ENCODE measurements at places on chromosomes 1 and 21.

DNA sequence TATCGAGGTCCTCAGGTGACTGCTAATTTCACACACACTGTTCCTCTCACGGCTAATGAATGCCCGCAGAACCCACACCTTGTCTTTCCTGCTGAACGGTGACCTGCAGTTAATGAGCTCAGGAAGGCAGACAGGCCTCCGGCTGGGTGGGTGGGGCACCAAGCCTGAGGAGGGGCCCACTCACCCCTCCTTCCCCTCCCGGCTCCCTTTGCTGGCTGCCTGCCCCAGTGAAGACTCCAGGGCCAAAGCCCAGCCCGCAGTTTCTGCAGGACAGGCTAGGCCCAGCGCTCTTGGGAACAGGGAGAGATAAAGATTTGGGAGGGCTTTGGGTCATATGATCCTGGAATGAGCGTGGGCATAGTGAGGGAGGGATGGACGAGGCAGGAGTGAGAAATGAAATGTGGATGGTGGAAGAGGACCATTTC lies 26.4 kb downstream of the FOXO6 start:
- no peak for DNase-seq

- DNase-seq, result no peak
These were observed 383.4 kb downstream of the USP25 start for GRCh38 chr21:16113052-16113715.

- DNase-seq, result peak; percentile 66
These were observed 153.4 kb downstream of the ETS2 start for GRCh38 chr21:38958940-38959691.

DNA sequence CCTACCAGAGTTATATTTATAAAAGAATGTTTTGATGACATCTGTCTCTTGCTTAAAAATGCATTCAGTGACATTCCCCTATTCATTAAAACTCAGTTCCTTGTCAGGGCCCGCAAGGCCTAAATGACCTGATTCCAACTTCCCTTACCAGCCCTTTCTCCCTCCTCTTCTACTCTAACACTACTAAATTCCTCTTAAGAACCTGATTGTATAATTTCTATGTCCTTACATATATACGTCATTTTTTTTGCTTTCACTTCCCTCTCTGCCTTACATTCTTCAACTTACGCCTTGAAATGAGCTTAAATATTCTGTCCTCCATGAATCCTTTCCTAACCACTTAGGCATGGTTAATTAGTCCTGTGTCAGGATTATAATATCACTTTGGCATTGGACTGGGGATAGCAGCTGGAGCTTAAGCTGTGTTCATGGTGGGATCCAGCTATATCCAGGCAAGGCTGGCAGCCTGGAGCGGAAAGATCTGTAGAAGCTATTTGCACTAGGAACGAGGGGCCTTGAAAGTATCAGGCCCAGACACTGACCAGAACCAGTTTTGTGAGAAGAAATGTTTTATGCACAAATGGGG lies 360.2 kb upstream of the PTBP2 start:
- no peak for DNase-seq

- no peak for DNase-seq
These were observed 14.1 kb downstream of the CDA start for GRCh38 chr1:20602851-20603450.

DNA sequence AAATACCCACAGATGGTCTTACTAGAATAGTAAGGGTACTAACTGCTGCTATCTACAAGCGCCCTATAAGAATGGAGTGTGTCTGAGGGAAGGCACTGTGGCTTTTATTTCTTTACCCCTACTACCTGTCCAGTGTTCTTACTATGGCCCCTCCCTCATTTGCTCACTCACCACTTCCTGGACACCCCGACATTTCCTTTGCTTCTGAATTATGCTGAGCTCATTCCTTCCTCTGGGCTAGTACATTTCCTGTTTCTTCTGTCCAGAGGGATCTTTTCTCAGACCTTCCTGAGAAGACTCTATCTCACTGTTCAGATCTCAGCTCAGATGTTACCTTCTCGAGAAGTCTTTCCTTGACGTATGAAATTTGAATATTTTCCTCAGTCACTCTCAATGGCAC lies 192.1 kb upstream of the DAB1 start:
- no peak for DNase-seq

DNA sequence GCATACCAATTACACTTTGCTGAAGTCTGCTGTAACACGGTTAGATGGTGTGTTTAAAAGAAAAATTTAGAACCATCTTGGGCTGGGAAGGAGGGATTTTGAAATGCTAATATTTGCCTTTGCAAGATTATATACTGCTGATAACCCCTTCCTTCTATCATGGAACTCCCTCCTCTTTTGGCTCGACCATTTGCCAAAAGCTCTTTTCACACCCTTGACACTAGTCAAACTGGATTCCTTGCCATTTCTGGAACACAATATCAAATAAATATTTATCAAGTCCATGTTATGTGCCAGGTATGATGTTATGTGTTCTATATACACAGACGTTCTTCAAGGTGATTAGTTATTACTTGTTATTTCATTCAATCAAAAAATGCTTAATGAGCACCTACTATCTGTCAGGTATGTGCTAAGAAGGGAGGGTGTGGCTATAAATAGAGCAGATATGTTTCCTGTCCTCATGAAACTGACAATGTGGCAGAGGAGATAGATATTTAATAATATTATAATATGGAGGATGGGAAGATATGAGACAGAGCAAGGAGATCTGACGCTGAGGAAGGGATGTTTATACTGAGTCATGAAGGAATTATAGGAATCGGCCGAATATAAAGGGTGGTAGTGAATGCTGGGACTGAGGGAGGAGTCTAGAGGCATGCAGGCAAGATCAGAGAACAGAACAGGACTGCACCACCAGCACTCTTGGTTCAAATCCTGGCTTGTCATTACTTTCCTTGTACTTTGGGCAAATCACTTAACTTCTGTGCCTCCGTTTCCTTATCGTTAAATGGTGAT lies 16.1 kb upstream of the XPR1 start:
- no peak for DNase-seq

DNA sequence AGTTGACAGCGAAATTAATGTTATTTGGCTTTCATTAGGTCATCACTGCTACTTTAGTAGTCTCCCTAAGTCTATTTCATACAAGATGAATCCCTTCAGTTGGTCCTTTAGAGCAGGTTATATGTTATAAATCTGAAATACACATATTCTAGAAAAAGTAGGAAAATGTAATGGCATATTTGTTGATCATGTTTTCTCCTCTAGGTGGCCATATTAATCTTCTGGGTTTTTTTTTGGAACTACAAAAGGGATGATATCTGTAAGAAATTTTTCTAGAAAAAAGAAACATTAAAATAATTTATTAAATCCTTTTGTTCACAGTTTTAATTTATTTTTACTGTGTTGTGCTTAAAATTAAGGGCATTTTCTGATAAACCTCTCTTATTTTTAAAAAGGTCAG lies 87.9 kb downstream of the SYT14 start:
- DNase-seq, result no peak

DNA sequence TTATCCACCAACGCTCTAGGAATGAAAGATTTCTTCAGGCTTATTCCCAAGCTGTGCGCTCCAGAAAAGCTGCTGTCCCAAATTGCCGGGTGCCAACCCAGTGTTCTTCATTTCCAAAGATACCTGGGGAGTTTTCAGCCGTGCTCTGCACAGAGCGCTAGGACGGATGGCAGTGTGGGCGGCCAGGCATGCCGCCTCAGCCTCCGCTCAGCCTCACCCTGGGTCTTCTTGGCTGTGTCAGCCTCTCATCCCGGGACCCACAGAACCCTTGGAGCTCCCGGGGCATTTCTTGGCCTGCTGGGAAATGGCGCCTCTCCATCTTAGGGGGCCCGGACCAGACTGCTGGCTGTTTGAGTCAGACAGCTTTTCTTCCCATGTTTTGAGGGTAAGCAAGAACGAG lies 116.9 kb upstream of the SLC25A33 start:
- no peak for DNase-seq

GRCh38 chr1:55131801-55132200 lies 83.4 kb downstream of the USP24 start:
- peak; percentile 41 for DNase-seq

DNA sequence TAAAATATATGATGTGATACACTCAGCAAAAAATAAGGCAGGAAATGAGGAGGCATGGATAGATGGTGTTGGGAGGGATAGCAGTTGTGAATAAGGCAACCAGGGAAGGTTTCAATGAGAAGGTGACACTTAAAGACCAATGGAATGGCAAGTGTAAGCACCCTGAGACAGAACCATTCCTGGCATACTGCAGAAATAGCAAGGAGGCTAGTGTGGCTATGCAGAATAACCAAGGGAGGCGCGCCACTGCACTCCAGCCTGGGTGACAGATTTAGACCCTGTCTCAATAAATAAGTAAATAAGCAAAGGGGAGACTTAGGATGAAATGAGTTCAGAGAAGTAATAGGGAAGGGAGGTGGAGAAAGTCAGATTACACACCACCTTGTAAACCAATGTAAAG lies 113.9 kb downstream of the TOMM20 start:
- DNase-seq, result no peak

DNA sequence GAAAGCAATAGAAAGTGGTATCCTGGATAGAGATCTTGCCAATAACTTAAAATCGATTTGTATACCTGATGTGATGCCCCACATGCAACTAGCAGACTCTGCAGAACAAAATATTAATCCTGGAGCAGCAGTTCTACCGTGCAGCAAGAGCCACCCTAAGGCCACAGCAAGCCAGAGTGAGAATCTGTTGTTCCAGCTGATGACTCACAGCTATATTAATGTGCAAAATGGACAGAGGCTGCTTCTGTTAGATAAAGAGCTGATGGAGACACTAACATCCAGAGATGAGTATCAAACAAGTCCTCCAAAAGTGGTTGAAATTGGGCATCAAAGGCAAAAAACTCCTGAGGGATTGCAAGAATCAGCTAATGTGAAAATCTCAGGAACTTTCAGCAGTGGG lies 127.8 kb downstream of the MACF1 start:
- no peak for DNase-seq

GRCh38 chr21:17393413-17393812 lies 119.4 kb upstream of the CXADR start:
- no peak for DNase-seq

DNA sequence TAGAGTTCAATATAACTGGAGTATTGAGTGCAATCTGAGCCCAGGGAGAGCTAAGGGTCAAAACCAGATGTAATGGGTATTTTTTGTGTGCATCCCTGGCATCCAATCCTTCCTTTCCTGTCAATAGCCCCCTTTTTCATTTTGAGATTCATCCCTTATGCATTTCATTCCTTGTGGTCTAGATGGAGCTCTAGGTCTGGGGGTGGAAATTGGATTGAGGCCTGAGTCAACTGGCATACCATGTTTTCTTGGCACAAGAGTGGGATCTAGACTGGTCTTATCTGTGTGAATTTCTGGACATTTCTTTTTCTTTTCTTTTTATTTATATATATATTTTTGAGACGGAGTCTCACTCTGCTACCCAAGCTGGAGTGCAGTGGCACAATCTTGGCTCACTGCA lies 67.3 kb upstream of the RAB3GAP2 start:
- DNase-seq, result no peak
